AG04449 (cell line): ENCODE measurements at places on chromosomes 2 and 18.

DNA sequence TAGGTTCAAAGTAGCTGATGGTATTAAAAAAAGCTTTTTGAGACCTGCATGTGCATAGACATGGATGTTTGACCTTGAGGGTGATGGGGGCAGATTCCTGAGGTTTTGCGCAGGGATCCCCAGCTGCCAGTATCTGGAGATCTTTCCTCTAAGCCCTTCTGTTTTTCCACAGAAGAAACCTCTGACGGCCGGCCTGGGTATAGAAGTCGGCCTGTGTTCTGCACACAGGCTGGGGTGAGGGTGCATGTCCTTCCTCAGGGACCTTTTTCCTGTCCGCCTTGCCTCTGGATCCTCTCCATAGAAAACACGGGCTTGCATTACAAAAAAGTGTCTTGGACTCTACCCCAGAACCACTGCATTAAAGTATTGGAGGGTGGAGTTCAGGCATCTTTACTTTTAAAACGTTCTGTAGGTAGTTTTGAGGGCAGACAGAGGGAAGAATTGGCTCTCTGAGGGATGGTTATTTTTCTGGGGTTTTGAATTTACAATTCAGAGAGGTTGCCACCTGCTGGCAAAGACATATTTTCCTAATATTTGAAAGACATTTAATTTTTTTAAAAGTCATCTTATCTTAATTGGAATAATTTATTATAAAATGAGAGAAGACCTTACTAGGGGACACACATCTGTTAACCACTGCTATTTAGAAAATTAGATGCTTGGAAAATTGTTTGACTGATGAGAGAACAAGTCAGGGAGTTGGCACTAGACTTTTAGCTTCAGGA, 350.6 kb downstream of the DCDC2C start:
- no peak for DNase-seq

- DNase-seq, result peak; percentile 29
Measured at GRCh38 chr18:10378688-10379420, 75.6 kb upstream of the APCDD1 start.

DNA sequence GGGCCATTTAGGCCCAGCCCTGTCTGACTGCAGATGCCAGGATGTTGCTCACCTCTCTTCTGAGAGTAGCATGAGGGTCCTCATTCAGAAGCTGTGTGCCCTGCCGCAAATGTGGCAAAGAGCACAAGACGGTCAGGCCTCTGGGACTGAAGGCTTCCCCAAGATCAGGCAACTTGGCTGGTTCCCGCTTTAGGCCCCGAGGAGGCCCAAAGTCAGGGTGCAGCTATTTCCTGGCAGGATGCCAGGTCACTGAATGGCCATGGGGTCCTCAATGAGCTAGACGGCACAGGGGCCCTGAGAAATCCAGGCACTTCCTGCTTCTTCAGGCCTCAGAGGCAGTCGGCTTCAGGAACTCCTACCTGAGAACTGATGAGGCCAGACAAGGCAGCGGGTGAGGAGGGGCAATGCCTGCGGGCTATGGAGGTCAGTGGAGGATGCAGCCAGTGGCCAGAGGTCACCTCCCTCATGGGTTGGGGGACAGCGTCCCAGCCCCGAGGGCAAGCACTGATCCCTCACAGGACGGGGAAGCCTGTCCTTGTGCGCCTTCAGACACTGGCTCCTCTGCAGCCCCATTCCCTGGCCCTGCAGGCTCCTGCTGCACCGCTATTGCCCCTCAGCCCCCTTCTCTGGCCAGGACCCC, 44.9 kb downstream of the LMAN2L start:
- DNase-seq, result no peak

GRCh38 chr2:136151021-136151971, 33.3 kb upstream of the CXCR4 start:
- DNase-seq, result no peak

GRCh38 chr2:189328848-189329245, 112.4 kb upstream of the WDR75 start:
- peak; percentile 26 for DNase-seq

GRCh38 chr2:207749873-207750272, 19.8 kb downstream of the FZD5 start:
- DNase-seq, result no peak

DNA sequence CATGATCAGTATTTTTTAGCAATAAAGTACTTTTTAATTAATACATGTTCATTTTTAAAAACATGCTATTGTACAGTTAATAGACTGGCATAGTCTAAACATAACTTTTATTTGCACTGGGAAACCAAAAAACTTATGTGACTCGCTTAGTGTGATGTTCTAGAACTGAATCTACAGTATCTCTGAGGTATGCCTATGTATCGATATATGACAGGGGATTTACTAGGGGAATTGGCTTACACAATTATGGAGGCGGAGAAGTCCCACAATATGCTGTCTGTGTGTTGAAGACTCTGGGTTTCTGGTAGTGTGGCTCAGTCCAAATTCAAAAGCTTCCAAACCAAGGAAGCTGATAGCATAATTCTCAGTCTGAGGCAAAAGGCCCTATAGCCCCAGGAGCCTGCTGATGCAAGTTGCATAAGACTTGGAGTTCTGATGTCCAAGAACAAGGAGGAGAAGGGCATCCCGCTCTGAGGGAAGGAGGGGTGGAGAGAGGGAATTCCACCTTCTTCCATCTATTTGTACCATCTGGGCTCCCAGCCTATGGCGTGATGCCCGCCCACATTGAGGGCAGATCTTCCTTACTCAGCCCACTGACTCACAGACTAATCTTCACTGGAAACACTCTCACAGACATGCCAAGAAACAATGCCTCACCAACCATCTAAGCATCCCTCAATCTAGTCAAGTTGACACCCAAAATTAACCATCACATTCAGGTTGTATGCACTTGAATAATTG, 27.5 kb downstream of the ZNF638 start:
- no peak for DNase-seq

- peak; percentile 41 for DNase-seq
Measured at GRCh38 chr18:22348521-22349316, 69.0 kb downstream of the CTAGE1 start.

GRCh38 chr18:23451491-23451890, 1.6 kb upstream of the RIOK3 start:
- no peak for DNase-seq

DNA sequence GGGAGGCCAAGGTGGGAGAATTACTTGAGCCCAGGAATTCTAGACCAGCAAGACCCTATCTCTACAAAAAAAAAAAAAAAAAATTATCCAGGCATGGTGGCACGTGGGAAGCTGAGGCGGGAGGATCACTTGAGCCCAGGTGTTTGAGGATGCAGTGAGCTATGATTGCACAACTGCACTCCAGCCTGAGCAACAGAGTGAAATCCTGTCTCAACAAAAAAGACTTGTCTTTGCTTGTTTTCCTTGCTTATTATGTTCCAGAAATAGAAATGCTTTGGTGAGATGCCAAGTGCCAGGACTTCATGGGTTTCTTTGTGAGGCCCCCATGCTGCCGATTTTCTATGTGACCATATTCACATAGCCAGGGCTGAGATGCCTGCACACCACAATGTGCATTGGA, 9.0 kb downstream of the DCDC2C start:
- DNase-seq, result no peak

- DNase-seq, result no peak
Measured at GRCh38 chr2:237774811-237775553, 23.6 kb upstream of the RBM44 start.

DNA sequence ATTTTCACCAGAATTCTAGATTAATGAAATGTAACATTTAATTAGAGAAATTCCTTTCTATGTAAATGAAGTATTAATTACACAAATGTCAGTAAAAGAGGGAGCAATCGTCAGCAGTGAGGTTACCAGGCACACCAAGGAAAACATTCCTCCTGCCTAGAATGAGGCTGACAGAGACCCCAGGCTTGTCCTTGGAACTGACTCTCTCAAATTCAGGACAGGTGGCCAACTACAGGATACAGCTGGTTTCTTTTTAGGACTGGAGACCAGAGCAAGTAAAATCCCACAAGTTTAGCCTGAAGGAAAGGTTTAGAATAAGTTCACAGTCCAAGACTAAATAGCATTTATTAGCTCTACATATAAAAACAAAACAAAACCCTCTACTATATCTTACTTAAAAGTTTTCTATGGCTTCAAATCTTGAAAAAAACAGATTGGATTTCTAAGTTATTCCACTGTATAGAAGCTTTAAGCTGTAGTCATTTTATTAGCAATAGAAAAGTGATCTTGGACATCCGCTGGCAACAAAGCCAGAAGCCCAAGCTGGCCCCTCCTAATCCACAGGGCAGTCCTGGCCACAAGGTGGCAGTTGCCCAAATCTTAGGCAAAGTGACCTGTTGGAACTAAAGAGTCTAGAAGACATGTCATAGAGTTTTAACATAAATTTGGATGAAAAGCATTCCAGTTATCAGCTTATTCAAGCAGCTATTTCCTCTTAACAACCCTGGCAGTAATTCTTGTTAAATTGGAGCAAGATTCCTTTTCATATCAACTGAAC, 81.0 kb downstream of the SP3 start:
- no peak for DNase-seq

DNA sequence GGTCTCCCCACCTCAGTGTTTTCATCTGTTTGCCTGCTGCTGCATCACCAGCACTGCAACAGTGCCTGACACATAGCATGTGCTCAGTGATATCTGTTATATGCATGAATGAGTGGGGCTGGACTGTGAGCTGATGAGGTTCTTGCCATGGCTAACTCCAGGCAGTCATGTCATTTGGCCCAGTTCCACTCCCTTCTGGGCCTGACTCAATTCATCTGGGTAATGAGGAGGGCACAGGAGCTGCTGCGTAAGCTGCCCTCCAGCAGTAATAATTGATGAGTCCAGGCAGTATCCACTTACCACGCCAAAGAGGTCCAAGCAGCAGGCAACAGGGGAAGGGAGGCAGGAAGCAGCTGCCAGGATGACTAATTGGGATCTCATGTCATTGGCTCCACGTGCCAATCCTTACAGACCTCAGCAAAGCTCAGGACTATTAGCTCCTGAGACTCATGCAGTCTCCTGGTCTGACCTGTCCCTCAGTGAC, 34.1 kb upstream of the MAT2A start:
- peak; percentile 81 for DNase-seq

DNA sequence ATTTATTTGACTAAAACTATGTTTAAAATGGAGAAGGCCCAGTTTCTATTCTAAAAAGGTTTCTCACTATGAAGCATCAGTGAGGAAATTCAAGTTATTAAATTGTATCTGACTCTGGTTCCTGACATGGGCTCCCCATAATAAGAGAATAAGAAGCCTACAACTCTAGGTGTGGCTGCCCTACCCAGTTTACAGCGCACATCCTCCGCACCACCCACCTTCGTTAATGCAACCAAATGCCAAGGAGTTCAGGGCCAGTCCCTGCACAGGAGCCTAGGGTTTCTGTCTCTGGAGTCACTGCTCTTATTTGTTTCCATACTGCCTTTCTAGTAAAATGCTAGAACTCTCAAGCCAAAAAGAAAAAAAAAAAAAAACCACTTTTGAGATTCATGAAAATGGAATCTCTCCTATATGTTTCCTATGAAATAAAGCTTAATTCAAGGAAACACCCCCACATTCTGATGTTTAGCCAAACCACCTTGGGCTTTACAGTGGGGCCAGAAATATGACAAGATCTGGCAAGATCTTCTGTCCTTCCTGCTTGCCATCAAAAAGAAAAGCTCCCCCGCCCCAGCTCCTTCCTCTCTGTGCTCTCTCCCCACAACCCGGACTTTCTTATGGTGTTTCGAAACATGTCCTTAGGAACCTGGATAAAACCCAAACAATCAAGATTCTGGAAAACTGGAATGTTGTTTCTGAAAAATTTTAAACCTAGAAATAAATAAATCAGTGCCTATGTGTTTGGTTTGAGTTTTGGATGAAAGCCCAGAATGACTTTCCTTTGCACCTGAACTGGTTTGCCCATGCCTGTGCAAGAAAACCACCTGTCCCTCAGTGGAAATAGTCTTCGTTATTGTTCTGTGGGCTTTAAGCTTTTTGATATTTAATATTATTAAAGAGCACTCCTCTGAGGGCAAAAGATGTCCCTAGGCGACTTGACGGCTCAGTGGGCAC, 136.7 kb downstream of the SP3 start:
- DNase-seq, result no peak

- no peak for DNase-seq
Measured at GRCh38 chr2:15725101-15725781, 133.6 kb downstream of the DDX1 start.

DNA sequence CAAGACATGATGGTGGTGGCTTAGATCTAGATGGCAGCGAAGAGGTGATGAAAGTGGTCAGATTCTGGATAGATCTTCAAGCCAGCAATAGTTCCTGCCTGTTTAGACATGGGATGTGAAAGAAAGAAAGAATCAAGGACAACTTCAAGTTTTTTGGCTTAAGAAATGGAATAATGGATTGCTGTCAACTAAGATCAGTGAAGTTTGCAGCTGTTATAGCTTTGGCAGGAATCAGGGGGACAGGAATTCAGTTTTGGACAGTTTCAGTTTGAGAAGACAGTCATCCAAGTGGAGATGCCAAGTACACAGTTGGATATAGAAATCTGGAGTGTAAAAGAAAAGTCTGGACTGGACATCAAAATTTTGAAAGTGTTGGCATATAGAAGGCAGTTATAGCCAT, 283.7 kb upstream of the PKDCC start:
- no peak for DNase-seq

DNA sequence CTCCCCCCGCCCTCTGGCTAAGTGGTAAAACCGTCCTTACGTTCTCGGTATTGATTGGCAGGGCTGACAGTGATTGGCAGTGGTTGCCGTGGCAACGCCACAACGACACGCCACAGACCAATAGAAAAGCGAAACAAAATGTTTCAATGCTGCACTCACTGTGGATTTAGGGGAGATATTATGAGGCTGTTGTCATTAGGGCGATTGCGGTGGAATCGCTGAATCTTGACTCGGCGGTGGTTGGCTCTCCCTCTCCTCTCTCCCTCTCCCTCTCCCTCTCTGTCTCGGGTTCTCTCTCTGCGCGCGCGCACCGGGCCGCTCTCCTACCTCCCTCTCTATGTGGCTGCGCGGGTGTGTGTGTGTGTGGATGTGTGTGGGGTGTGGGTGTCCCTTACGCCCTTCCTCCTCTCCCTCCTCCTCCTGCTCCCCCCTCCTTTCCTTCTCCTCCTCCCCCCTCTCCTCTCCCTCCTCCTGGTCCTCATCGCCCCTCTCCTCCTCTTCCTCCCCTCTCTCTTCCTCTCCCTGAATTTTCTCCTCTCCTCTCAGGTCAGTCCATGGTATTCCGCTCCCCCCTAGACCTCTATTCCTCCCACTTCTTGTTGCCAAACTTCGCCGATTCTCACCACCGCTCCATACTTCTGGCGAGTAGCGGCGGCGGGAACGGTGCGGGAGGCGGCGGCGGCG, at the start of gene SIX3:
TSS of gene SIX3 (plus strand) at position 152 of the 684 bp plus-strand sequence. CDS start at position 555, 403 bp downstream.
- no peak for DNase-seq

- no peak for DNase-seq
Measured at GRCh38 chr2:234699456-234699855, 202.6 kb upstream of the ARL4C start.

DNA sequence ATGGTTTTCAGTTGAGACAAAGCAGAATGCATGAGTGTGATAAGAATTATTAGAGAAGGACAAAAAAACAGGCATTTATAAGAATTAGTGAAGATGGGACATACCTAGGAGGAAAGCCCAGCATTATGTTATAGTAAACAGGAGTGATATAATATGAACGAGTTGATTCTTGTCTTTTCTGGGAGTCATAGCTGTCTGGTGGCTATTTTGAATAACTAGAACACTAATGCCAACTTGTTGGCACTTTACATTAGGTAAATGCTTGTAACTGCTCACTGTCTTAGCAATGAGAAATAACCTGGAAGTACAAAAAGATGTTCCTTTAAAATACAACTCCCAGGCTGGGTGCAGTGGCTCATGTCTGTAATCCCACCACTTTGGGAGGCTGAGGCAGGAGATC, 540.8 kb upstream of the SPHKAP start:
- DNase-seq, result no peak
